Stimulated activated CD4-positive, alpha-beta T cell treated with anti-CD3 and anti-CD28 coated beads, TNF-alpha, amount 100 ng/mL, for 48 hours (primary cell): ENCODE measurements at places on chromosomes 4 and X.

DNA sequence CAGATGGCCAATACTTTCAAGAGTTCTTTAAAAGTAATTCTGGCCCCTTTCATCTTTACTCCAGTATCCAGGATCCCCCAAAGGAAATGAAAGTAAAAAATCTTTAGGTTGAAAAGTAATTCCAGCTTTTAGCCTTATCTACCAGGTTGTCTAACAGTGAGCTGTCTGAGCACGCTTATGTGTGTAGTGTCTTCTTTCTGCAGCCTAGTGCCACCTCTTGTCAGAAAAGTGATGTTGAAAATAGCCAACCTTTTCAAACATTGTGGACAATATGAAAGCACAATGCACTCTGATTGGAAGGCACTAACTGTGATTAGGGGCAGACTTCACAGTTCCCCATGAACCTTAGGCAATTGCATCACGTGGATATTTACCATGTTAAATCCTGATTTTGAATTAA lies 92.1 kb downstream of the RELL1 start:
- DNase-seq, result no peak

DNA sequence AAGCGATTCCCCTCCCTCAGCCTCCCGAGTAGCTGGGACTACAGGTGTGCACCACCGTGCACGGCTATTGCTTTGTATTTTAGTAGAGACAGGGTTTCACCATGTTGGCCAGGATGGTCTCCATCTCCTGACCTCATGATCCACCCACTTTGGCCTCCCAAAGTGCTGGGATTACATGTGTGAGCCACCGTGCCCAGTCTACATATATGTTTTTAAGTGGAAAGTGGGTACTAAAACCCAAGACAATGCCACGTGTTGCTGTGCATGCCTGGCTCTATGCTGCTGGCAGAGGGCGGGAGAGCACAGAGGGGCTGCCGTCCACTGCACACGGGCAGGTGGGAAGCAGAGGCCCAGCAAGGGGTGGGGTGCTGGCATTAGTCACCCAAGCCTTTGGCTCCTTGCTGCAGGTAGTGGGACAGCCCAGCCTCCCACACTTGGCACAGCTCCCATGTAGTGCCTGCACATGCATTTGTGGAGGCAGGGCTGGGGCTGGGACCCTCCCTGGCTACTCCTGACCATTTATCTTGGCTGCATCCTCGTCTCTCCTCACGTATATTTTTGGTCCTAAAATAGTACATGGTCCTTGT lies 3.5 kb downstream of the EMD start:
- no peak for DNase-seq

GRCh38 chr4:40114206-40114605 lies 57.6 kb downstream of the N4BP2 start:
- no peak for DNase-seq

DNA sequence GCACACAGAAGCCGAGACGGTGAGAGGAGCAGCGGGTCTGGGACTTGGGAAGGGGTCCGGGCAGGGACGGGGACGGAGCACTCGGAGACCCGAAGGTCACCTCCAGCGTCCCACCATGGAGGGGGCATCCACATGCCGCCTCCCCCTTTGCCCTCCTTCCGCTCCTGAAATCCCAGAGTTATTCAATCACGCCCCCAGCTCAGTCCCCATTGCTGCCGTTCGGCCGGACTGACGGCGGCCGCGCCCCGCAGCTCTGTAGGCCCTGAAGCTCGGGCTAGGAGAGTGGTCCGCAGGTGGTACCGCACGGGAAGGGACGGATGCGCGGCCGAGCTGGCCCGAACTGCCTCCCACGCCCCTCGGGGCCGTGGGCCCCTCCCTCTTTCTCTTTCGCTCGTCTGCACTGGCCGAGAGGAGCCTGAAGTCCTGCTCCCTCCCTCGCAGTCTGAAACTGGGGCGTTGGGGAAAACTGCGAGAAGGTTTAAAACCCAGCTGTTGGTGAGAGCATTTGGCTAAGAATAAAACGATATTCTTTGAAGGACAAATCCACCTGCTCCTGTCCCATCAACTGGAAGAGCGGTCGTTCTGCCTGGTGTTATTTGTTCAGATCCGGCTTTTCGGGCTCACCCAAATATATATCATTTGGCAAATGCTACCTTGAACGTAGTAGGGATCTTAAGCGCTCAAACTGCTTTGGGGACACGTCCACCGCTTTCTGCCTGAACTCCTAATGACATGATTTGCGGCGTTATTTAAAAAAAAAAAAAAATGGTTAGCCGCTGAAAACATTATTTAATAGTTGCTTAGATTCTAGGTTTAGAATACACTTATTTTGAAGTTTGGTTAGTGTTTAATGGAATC lies 719 bp downstream of the USO1 start:
- DNase-seq, result peak; percentile 42

GRCh38 chrX:128781506-128781905 lies 729.3 kb upstream of the ACTRT1 start:
- no peak for DNase-seq

- DNase-seq, result no peak
These were observed 85.0 kb upstream of the CNKSR2 start for GRCh38 chrX:21289232-21289631.

- no peak for DNase-seq
These were observed 44.7 kb downstream of the GALNT7 start for GRCh38 chr4:173213296-173213695.

DNA sequence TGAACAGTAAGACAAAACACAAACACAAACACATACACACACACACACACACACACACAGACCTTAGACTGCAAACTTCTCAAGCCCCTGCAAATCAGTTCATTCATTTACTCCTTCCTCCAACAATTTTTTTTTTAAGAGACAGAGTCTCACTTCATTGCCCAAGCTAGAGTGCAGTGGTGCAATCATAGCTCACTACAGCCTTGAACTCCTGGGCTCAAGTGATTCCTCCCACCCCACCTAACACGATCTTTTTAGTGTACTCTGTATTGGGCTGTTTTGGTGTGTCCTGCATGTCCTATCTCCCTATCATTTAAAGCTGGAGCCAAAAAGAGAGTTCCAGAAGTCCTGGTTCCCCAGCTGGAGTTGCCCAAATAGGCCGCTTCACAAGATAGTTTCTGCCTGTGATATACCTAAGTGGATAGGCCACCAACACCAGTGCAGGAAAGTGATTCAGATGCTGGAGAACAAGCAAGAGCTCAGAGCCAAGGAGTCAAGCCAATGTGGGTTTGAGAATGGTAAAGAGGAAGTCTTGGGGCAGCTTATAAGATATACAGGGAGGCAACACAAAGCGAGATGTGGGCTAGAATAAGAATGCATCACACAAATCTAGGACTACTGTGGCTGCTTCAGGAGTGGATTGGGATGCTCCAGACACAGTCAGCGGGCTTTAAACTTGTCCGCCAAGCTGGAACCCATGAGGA lies 85.4 kb upstream of the RAPGEF2 start:
- no peak for DNase-seq

DNA sequence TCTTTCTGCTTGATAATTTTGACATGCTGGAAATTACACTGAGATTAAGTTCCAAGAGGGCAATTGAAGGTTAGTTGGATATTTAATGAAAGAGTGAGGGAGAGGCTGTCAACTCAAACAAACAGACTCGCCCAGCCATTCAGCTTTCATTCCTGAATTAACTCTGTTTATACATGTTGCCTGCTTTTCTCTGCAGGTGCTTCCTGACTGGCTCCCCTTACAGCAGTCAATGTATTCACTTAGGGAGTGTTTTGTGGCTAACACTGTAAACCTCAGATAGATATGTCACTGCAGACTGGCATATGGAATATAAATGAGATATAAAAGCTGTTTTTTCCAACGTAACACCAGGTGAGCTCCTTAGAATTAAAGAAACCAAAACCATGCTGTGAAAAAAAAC lies 28.7 kb downstream of the TMPRSS11A start:
- no peak for DNase-seq

- no peak for DNase-seq
These were observed 73.7 kb upstream of the ACSL1 start for GRCh38 chr4:184899261-184900134.

GRCh38 chrX:54173791-54174190 lies 9.3 kb downstream of the FAM120C start:
- DNase-seq, result no peak

DNA sequence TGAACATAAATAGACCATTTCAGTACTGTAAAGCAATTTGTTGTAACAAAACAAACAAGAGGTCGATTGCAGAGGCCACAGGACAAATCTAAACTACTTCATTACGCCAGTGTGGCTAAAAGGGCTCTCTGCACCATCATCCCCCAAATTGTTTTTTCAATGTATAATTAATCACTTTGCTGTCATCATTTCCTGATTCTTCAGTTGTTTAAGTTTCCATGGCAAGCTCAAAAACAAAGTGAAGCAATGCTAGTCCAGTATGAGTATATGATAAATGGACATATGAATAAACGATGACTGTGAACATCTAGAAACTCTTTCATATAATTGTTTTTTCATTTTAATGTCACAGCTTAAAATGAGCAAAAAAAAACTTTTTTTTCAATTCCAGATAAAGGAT lies 235.4 kb upstream of the FGF13 start:
- DNase-seq, result no peak

GRCh38 chrX:18290200-18290599 lies 64.3 kb downstream of the SCML2 start:
- DNase-seq, result no peak

GRCh38 chr4:38065176-38065575 lies 105.0 kb downstream of the PTTG2 start:
- DNase-seq, result no peak

GRCh38 chrX:37578045-37578444 lies 6.6 kb downstream of the LANCL3 start:
- DNase-seq, result no peak

DNA sequence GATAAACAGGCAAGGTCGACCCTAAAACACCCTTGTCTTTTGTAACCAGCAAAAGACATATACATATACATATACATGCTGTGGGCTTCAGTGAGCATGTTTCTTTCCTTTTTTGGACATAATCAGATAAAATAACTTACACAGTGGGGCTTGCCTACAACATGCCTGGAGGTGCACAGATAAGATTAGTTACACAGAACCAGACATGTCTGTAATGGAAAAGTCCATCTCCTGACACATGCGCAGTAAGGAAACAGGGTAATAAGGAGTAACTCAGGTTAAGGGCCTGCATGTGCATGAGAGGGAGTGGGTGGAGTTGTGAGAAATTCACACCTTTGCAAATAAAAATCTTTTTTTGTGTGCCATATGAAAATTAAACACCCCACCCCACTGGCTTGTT lies 3.4 kb downstream of the UGT2A1 start:
- DNase-seq, result no peak

- no peak for DNase-seq
These were observed 210.7 kb downstream of the DHX15 start for GRCh38 chr4:24373704-24374103.

DNA sequence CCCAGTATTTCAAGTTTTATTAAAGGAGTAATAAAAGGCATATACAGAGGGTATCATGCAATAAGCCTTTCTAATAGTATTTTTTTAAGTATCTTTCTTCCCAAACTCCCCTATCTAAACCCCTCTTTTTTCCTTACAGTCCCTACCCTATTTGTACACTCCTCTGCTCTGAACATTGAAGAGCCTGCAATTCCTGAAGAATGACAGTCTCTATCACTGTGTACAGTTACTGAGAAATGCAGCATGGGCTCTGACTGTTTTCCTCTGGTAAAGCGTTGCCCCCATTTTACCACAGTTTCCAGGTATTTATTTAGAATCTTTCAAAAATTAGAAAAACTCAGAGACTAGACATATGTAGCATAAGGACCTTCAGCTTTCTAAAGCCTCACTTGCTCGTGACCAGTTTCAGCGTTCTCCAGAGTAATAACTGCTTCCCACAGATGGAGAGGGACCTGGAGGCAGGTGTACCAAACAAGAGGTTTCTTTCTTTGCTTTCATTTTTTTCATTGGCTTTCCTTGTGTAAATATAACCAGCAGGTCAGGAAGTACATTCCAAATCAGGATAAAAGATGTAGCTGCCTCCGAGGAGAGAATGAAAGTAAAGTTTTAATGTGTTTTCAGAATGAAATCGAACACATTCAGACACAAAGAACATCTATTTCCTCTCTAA lies 230.8 kb downstream of the CFAP299 start:
- DNase-seq, result no peak

DNA sequence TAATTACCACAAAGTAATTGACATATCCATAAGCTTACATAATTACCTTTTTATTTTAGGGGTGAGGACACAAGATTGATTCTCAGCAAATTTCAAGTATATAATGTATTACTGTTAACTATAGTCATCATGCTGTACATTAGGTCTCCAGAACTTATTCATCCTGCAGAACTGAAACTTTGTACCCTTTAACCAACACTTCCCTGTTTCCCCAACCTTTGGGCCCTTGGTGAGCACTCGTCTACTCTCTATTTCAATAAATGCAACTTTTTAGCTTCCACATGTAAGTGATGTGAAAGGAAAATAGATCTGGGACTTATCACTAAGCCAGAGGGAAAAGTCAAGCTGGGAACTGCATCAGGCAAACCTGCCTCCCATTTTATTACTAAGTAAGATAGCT lies 33.6 kb upstream of the CCNG2 start:
- no peak for DNase-seq

DNA sequence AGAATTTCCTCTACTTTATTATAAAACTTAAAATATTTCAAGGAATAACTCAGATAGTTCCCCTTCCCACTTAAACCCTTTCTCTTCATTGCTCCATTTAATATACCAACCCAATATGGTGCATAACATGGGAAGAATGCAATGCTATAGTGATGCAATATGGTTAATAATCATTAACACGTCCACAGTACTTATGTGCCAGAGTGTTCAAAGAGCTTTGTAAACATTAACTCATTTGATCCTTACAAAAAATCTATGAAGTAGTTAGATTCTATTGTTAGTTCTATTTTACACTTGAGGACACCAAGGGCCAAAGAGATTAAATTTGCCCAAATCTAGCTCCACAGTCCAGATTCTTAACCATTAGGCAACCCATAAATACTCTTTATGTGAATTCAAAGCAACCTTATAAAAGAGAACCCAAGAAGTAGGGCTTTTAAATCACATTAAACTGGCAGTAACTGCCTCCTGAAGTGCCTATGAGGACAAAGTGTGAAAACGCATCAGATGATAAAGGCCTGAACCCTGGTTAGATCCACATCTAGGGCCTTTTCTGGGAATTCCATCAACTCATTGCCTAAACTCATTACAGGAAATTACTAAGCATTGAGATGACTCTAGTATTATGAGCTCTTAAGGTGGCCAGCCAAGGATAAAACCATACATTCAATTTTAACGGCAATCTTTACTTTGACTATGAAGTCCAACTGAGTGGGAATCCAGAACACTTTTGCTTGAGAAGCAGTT lies 94.3 kb downstream of the AREG start:
- DNase-seq, result no peak

DNA sequence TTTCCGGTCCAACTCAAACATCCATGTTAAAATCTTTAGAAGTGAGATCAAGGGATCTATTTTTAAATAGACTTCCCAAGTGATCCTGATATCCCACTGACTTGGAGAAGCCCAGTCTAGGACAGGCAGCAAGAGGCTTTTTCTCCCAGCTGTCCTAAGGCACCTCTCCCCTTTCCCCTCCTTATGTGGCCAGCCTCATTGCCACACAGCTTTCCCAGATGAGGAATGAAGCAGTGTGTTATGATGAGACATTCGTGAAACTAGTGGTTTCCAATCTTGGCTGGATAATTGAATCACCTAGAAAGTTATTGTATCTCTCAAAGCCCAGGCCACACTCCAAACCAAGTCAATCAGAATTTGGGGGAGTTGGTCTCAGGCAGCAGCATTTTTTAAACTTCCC lies 16.8 kb upstream of the HSD17B13 start:
- DNase-seq, result no peak

GRCh38 chr4:155073852-155074251 lies 134.6 kb upstream of the NPY2R start:
- DNase-seq, result no peak
